CMK (cell line): ENCODE measurements at places on chromosomes 2 and 18.

DNA sequence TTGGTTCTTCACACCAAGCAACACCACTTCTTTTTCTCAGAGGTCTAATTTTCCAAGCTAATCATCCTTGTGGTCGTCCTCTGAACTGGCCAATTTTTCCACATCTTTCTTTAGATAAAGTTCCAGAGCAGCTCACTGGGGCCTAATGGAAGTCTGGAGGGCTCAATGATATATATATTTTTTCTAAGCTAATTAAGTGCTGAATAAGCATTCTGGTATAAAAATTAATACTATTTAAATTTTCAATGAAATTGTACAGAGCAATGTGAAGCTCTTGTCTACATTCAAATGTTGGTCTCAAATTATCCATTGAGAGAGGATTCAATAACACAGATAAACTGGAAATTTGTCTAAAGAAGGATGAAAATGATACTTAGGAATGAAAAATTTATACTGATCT is 866.6 kb downstream of the ERBB4 start:
- DNase-seq, result no peak

GRCh38 chr18:48806551-48807261 is 144.1 kb downstream of the SMAD7 start:
- no peak for DNase-seq

DNA sequence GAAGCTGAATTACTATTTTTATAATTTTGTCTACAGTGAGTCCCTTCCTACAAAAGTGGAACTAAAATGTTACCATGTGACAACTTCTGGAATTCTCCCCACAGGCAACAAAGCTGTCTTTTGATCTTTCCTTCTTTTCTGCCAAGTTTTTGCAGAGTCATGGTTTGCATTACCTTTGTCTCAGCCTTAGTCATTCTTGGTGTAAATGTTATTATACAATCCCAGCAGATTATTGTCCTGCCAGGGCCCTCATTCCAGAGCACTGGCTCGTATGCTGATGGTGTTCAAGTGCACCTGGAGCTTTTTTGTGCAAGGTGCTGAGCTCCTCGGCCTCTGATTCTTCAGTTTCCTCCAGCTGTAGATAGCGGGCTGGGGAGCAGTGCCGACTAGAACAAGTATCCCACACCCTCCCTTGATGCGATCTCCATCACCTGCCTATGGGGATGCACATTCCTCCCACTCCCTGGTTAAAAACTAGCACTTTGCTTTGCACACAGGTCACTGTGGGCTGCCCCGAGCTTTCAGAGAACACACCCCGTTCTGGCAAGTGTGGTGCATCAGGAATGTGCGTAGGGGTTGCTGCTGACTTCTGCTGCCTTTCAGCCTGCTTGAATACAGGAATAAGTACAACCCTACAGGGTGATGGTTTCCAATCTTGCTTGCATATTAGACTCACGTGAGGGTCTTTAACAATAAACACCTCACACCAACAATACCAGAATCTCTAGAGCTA is 263.6 kb downstream of the RNF144A start:
- no peak for DNase-seq

DNA sequence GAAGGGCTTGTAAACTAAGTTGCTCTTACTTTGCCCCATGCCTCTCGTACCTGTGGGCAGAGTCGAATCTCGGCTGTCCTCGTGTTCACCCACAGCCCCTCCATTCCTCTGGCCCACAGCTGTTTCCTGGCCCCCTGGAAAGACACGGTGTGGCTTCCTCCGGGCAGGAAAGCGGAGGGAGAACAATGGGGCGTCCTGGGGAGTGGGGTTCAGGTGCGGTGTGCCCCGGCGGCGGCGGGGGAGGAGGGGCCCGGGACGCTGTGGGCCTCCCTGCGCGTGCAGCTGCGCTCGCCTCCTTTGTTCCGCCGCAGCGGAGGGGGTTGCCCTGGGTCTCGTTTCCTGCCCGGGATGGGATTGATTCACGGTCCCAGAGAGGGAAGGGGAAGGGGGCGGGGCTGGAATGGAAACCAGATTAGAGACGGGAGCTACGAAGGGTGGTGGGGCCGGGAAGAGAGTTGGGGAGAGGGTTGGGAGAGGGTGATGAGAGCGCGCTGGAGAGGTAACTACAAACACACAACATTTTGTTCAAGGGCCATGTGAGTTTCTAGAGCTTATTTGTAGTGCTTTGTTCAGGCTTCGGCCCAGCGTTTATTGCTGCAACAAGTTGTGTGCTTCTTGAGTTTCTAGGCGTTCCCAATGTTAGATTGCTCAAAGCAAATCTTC is 796 bp downstream of the MYO1B start:
- no peak for DNase-seq

GRCh38 chr2:18171191-18172139 is 293.0 kb downstream of the KCNS3 start:
- DNase-seq, result no peak
